Smooth muscle cell of the pulmonary artery (primary cell): ENCODE measurements at places on chromosomes 3 and 15. TPM values are rescaled to one million over a fixed set of nuclear protein-coding genes. Genes with fewer than 3 reads are reported as not detected.

The OXTR gene
- total RNA-seq = 18.5 and 30.7 TPM in 2 replicates

The XIRP1 gene
- total RNA-seq = 0.07 TPM in 2 replicates

The AKAP13 gene
- 60.5 and 87.2 TPM in 2 replicates for total RNA-seq

The GATA2 gene
- total RNA-seq = 2.3 and 7.1 TPM in 2 replicates

The PLIN1 gene
- 0.23 and 0.33 TPM in 2 replicates for total RNA-seq

The REC114 gene
- not detected in 2 replicates for total RNA-seq

The IMPG2 gene
- 0.26 and 0.33 TPM in 2 replicates for total RNA-seq

The SAMD7 gene
- not detected in 2 replicates for total RNA-seq

The ROBO1 gene
- total RNA-seq = 49.4 and 94.4 TPM in 2 replicates

The MCF2L2 gene
- total RNA-seq = 0.13 and 0.33 TPM in 2 replicates

The LRRK1 gene
- 11.7 and 16.6 TPM in 2 replicates for total RNA-seq

The MYLK gene
- total RNA-seq = 235 and 500 TPM in 2 replicates

The CDC25A gene
- total RNA-seq = 2.3 and 2.5 TPM in 2 replicates

The FBXO40 gene
- not detected in 2 replicates for total RNA-seq

The HMCES gene
- total RNA-seq = 18.1 and 19.0 TPM in 2 replicates

The FSD2 gene
- total RNA-seq = not detected in 2 replicates

The NR1I2 gene
- 0.20 and 0.23 TPM in 2 replicates for total RNA-seq

The TTLL13 gene
- 0.07 TPM in 1 of 2 replicates, not detected in the other for total RNA-seq

The ZMYND10 gene
- 0.91 and 1.1 TPM in 2 replicates for total RNA-seq

The DNAJA4 gene
- total RNA-seq = 3.4 and 4.0 TPM in 2 replicates
